ENCODE measurements at places on chromosomes 1 and 21. TPM values are rescaled to one million over a fixed set of nuclear protein-coding genes. Genes with fewer than 3 reads are reported as not detected.

DNA sequence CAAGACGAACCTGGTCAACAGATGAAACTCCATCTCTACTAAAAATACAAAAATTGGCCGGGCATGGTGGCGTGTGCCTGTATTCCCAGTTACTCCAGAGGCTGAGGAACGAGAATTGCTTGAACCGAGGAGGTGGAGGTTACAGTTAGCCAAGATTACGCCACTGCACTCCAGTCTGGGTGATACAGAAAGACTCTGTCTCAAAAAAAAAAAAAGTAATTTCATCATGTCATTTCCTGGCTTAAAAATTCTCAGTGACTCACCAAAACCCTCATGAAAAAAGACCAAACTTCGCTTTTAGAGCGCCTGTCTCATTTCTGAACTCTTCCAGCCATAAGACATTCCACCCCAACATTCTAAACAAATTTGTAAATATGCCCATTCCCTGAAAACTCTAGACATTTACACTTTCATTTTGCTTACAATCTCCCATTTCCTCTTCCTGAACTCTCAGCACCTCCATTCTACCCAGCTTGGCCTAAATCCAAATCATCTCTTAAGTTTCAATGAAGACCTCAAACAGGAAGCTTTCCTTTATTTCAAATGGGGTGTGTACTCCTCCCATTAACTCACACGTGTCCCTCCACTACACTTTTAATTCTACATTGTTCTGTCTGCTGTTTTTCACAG lies 50.5 kb upstream of the PRRC2C start:
- no peak for DNase-seq

- DNase-seq: no peak
These were observed 6.7 kb upstream of the CACNA1E start for GRCh38 chr1:181476581-181476980.

Gene CCDC190
- polyA plus RNA-seq: 1.2 TPM

- no peak for DNase-seq
These were observed 172.2 kb upstream of the C8B start for GRCh38 chr1:57137980-57138379.

DNA sequence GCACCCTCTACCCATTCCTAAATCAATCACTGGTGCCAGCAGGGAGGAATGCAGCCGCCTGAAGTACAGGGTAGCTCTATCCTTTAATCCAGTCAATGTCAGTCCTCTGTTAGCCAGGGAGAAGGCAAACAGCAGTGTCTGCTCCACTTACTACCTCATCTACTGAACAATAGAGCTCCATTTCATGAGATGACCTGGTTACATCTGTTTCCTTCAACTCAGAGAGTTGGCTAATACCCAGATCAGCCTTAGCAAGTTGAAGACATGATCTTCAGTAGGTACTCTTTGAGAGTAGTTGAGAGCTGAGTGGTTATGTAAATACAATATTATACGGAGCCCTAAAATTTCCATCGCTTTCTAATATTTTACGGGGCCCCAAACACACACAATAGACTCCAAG lies 46.1 kb upstream of the CD34 start:
- DNase-seq: no peak

DNA sequence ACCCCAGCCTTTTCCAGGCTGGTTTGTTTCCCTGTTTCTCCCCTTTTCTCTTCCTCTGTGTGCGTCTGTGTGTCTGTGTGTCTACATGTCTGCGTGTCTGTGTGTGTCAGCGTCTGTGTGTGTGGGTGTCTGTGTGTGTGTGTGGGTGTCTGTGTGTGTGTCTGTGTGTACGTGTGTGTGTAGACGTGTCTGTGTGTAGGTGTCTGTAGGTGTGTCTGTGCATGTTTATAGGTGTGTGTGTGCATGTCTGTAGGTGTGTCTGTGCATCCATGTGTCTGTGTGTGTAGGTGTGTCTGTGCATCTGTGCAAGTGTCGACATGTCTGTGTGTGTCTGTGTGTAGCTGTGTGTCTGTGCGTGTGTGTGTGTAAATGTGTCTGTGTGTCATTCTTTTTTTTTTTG lies 3.3 kb downstream of the TTLL10 start:
- DNase-seq: no peak

Gene SLC19A1
- 24.4 TPM for polyA plus RNA-seq

GRCh38 chr1:225691377-225691776 lies 38.5 kb upstream of the ENAH start:
- DNase-seq: no peak

DNA sequence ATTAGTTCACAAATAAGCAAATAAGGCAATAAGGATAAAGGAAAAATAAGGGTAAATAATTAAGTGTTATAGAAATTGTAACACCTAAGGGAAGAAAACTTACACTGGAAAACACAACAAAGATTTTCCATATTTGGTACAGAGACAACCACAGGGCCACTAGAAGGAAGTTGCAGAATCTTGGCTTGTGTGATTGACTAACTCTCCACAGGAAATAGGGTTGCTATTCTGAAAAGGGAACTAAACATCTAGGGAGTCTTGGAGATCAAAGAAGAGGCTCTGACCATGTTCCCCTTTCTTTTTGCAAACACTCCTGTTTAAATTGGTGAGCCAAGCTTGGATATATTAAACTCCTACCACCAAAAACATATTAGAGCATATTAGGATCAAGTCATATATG lies 59.1 kb downstream of the APCS start:
- DNase-seq: no peak

- no peak for DNase-seq
These were observed 53.1 kb downstream of the APP start for GRCh38 chr21:26117324-26117971.

Gene ATP1A2
- polyA plus RNA-seq: 15.2 TPM

GRCh38 chr1:69172003-69173000 lies 395.4 kb upstream of the LRRC7 start:
- no peak for DNase-seq

DNA sequence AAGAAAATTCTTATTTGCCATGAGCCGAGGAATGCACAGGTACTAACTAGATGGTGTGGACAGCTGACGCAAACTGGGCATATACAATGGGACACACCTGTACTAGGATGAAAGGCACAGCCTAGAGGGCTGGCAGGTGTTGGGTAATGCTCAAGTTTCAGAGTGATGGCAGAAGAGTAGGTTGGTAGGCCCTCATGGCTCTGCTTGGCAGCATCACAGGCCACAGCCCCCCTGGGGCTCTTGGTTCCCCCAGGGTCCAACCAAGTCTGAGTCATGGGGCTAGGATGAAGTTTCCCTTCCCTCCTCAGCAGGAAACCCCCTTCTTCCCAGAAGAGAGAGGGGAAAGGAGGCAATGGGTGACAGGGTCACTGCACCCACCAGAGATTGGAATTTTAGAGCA lies 35.2 kb downstream of the SPEN start:
- no peak for DNase-seq

DNA sequence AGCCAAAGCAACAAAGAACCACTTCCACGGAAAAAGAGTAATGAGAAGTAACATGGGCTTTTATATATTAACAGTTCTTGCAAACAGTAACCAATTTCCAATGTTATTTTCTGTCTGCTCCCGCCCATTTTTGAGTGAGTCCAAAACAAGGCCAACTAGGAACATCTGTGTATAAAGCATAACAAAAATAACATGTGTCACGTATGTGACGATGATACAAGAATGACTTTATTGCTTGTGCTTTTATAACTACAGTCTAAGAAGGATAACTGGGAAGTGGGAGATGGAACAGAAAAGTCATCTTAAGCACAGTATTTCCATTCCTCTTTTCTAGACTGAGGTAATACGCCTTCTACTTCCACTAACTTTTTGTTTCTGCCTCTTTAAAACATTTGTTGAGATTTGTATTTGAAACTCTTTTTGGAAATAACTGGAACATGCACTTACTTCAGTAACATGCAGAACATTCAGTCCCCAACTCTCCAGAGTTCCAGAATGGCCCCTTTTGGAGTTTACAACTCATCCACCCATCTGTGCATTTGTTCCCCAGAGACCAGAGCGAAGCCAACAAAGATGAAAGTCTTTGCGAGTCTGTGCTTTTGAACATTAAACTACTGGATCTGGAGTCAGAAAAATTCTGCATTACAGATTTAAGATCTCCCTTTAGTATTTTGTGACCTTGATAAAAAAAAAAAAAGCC lies 143.0 kb upstream of the ZRANB2 start:
- no peak for DNase-seq

GRCh38 chr1:25651036-25651640 lies 34.5 kb downstream of the MAN1C1 start:
- DNase-seq: no peak

- no peak for DNase-seq
These were observed 650.8 kb downstream of the PLPP3 start for GRCh38 chr1:55928576-55928975.

DNA sequence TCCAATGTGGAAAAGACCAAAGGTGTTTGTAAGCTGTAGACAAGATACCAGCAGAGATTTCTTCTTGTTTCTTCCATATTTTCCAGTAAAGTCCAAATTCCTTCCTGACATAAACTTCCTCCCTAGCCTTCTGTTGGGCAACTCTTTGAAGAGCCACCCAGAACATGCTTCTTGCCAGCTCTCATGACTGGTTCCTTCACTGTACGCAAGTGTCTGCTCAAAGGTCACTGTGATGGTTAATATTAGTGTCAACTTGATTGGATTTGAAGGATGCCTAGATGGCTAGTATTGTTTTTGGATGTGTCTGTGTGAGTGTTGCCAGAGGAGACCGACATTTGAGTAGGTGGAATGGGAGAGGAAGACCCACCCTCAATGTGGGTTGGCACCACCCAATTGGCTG lies 416.6 kb upstream of the RUNX1 start:
- DNase-seq: no peak

Gene FHL3
- polyA plus RNA-seq: 11.5 TPM
